ENCODE measurements at places on chromosomes 1 and 21.

- no peak for DNase-seq
Measured at GRCh38 chr1:201389051-201389450, 10.1 kb downstream of the LAD1 start.

- DNase-seq = no peak
Measured at GRCh38 chr1:12587981-12588640, 29.9 kb downstream of the DHRS3 start.

GRCh38 chr1:230807561-230808280, 60.5 kb downstream of the CAPN9 start:
- no peak for DNase-seq

- no peak for DNase-seq
Measured at GRCh38 chr1:198001776-198002408, 84.7 kb downstream of the LHX9 start.
